Lung (tissue), 17 donors: ENCODE measurements at places on chromosomes 5 and 9. TPM values are rescaled to one million over a fixed set of nuclear protein-coding genes. Genes with fewer than 3 reads are reported as not detected.

Gene ANKRD18B
- 2.2 TPM for total RNA-seq

Gene SLC6A3
- total RNA-seq: 0.95 TPM

Gene VLDLR
- total RNA-seq: 19.4 TPM

Gene PBX3
- total RNA-seq: 60.4 TPM
